ENCODE measurements at places on chromosomes 6 and 20.
A peak's percentile ranks its signal among the peaks of the same experiment; 100 is the strongest.

DNA sequence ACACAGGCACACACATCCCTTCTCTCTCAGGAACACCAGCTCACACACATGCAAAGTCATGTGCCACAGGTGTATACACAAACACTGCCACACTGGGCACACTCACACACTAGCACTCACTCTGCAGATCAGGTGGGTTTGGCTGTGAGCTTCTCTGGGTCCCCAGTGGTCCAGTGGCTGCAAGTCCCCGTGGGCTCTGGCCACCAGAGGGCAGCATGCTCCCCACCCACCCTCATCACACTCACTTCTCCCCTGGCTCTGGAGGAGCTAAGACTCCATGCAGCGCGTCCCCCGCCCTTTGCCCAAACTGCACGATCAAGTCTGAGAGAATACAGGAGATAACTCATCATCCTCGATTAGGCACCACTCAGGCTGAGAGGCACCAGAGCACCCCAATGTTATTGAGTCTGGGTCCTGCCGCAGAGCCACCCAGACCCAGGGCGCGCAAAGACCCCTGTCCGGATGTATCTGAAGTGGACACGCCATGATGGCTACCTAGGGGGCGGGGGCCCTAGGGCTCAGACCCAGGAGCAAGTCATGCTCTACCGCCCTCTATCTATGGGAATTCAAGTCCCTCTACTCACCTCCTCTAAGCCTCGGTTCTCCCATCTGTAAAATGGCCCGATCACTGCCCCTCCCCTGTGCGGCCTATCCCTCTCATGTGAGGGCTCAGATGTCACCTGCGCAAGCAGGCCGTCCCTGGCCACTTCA lies 90.5 kb downstream of the GRM4 start:
- peak; percentile 53 for DNase-seq

DNA sequence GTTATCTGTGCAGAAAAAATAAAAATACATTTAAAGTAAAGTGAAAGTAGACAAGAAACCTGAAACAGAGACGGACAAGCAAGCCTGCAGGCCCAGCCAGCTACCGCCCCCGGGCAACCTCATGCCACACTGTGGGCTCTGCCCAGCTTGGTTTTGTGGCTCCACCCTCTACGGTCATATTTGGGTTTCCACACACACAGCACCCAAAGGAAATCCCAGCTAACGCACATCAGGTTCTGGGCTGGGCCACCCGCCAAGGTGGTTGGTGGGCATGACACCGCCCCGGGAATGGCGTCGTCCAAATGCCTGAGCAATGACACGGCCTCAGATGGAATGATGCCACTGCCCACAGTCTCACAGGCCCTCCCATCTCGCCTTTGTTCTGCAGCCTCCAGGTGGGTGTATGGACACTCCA lies 22.9 kb downstream of the FAM110A start:
- peak; percentile 86 for DNase-seq

DNA sequence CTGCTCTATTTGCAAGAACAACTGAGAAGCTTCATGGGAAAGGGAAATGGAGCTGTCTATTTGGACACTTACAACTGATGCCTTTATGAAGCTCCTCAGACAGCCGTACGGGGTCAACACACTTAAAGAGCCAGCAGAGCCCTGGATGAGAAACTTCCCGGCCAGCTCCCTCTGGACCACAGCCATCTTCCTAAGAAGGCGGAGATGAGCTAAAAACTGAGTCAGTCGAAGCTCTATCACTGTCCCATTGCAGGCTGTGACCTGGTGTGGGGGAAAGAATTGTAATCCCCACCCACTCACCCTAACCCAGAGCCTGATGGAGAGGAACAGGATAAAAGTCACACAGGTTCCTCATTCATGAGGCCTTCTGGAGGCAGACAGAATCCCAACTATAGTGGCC lies 360.4 kb upstream of the JARID2 start:
- peak; percentile 2 for DNase-seq

DNA sequence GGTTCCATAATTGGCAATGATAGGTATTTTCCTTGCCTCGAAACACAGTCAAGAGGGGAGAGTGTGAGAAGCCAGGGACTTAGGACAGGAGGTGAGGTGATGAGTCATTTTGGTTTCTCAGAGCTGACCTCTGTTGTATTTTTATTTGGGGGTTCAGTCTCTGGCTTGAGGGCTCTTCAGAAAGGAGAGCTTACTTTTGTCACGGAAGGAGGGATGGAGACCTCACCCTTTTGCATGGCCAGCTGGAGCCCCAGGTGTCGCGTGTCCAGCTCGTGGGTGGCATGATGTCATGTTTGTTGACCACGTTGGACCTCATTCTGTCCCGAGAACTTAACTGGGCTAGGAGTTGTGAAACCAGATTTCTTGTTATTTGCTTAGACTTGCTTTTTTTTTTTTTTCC lies 293.9 kb downstream of the QKI start:
- DNase-seq = no peak

- no peak for DNase-seq
Measured at GRCh38 chr6:75291331-75291730, 6.7 kb upstream of the TMEM30A start.

DNA sequence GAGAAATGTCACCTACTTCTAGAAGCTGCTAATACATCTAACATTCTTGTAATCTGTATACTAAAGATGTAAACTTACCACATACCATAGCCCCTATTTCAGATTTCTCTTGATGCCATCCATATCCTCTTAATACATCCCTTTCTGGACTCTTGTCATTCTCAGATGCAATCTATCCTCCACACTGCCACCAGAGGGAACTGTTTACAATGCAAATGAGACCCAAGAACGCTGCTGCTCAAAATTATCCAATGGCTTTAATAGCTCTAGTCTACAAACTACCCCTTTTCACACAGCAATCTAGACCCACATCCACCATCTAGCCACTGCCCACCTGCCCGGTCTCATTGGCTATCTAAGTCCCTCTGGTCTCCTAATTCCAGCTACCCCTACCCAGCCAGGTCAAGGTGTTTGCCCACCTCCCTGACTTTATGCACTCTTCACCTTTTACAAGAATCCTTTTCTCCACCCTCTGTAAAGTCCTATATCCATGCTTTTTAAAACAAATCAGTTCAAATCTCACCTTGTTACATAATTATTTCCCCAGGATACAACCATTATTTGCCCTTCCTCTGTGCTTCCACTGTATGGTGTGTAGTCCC lies 14.8 kb downstream of the FAXC start:
- peak; percentile 52 for DNase-seq

DNA sequence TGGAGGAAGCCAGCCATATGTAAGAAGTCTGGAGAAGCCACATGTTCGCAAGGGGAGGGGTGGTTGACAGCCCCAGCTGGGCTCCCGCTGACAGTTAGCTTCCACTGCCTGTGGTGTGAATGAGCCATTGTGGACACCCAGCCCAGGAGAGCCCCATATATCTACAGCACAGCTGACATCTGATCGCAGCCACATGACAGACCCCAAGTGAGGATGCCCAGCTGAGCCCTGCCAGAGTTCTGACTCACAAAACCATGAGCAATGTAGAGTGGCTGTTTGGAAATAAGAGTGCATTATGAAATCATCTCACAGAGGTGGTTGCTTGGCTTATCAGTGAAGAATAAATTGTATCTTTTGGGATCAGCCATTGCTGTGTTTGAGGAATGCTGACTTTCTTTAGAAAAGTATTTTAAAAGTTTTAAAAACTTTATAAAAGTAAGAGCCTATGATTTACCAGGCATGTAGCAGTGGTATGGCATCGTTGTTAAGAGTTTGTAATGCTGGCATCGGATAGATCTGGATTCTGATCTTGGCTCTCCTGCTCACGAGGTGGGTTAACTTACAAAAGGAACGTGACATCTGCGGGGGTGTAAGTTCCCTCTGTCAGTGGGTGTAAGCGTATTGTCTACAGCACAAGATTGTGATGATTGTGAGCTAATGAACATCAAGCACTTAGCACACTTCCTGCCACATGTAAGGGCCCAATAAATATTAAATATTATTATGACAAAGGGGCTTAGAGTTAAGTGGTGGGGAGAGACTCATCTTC lies 24.1 kb downstream of the CFAP61 start:
- peak; percentile 85 for DNase-seq
